ENCODE measurements at places on chromosomes 12 and 14.

DNA sequence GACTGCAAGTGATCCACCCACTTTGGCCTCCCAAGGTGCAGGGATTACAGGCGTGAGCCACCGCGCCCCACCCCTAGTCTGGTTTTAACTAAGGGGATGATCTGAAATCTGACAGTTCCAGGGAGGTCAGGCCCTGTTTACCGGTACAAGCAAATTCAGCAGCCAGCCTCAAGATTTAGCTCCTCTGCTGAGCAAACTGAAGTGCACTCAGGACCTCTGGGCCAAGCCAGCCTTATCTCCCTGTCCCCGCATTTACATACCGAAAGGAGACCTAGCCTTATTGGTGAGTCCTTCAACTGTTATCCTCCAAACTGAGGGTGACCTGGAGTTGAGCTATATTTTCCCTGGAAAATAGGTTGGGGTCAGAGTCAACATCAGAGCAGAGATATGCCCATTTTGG, 835 bp upstream of the ABHD4 start:
- DNase-seq = no peak

DNA sequence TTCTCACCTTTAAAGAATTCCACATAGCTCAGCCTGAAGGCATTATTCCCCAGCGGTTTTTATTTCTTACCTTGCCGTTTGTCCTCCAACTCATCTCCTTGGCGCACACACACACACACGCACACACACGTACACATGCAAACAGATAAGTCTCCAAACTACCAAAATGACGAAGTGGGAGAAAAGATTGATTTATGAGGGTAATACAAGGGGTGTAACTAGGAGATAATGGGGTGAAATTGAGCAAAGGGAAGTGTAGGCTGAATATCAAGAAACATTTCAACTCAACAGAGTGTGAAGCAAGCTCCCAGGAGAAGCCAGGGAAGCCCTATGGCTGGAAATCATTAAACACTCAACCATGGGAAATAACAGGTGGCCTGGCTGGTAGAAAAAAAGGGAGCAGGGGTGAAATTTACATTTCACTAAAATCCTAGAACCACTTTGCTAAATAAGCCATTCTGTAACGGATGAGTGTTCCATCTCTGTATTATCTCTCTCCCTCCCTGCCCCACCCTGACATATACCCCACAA, 41.0 kb downstream of the GRIN2B start:
- DNase-seq = no peak

DNA sequence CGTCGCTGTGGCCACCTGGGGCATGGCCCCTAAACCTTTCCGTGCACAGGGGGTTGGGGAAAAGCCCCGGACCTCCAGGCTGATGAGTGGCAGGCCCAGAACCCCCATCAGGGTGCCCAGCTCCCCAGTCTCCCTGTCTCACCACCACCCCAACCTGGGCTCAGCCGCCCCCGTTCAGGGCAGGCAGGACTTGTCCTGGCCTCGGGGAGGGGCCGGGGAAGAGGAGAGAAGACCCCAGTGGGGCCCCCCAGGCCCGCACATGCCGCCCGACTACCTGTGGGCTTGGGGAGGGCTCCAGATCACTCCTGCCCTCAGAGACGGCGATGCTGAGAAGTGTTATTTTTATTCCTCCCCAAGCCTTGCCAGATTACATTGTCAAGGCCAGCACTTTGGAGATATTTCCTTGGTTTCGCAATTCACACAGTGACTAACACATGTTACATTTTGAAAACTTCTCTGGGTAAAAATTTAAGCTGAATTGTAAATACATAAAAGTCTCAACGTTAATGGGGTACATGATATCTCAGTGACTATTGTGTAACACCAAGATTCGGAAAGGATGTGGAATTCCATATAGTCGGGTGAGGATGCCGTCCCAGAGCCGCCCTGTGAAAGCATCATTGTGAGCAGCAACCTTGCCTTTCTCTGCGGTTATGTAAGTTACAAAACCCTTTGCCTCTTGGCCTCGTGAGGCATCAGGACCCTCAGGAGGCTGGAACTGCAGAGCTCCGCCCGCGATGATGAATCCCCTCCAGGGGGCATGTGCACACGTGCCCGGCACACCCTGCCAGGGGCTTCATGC, 85.6 kb upstream of the DIO3 start:
- DNase-seq = no peak

GRCh38 chr14:102208741-102209140, 69.0 kb downstream of the WDR20 start:
- DNase-seq = no peak

DNA sequence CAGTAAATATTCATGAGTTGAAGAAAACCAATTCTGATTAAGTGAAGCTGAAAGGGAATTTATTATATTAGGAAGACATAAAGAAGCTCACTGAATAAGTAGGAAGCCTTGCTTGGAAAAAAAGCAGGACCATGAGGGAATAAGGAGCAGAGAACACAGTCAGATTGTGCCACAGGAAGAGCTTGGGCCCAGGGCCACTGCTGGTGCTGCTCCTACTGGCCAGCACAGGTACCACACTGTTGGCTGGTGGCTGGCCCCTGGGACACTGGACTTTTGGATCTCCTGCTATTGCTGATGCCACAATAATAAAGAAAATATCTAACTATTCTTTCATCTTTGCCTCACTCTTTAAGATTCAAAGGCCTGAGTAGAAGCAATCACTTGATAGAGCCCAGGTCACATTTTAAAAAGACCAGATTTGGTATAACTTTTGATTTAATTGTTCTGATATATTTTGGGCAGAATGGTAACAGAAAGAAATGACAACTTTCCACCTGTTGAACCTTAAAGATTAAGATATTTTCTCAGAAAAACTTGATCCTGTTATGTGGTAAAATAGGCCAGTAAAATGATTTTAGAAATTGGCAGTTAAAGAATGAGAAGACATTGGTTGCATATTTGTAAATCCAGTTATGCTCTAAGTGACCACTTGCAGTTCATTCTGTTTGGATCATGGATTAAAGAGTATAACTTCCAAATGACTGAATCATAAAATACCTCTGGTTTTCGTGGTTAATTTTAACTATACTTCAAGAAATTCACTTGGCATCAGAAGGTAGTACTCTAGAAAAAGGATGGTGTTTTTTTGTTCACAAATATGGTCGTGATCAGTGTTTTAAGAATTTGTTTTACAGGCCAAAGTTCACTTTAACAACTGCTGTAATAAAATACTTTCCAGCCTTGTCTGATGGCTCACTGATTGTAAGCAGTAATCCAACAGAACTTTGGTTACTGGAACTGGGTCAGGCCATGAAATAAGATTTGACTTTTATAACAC, 68.3 kb downstream of the DERA start:
- DNase-seq = no peak

- DNase-seq = no peak
Measured at GRCh38 chr12:101855364-101855884, 22.0 kb upstream of the DRAM1 start.

Measured in stimulated activated CD4-positive, alpha-beta T cell treated with anti-CD3 and anti-CD28 coated beads, Interleukin-15, amount 100 ng/mL, for 24 hours (primary cell).